ENCODE measurements at places on chromosomes 5 and 9.

DNA sequence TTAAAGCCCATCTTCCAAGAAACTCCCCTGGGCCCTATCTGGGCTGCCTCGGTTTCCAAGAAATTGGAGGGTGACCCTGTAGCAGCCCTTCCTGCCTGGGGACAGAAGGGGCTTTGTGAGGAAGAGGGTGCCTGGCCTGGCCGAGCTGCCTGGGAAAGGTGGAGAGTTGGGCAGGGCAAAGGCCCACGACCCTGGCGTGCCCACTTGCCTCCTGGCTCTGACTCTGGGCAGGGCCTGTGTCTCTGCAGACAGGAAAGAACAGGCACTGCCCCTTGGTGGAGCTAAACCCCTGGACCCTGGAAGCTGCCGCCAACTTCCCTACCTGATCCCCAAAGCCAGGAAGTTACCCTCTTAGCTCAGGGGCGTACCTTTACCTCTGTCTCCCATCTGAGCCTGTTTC, 149.3 kb downstream of the RGS3 start:
- DNase-seq = no peak

- no peak for DNase-seq
Observed at GRCh38 chr5:68922172-68922987, 171.4 kb upstream of the SLC30A5 start.

DNA sequence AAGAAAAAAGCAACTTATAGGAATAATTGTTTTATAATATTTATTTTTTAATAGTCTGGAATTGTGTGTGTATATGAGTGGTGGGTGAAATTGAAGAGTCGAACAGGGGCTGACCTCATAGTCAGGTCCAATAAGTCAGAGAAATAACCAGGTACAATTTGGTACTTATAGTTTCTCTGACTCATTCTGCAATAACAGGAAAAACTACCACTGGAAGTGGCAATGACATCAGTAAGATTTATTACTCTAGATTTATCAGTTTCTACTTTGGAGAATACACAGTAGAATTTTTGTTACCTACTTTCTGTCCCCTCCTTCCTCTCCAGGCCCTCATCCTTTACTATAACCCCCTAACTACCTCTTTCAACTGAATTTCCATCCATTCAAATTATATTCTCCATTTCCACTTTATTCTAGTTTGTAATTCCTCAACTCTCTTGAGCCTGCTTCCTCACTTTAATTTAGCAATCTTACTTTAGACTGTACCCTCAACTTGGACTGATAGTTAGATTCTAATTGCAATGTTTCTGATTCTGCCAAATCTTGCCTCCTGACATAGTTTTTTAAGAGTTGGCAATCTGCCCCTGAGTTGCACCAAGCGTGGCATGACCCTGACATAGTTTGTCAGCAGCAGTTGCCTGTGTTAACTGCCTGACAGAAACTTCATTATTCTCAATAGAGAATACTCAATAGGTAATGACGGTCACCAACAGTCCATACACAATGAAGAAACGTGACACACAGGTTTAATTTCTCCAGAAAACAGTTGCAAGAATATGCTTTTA, 475.3 kb upstream of the RIOK2 start:
- no peak for DNase-seq

DNA sequence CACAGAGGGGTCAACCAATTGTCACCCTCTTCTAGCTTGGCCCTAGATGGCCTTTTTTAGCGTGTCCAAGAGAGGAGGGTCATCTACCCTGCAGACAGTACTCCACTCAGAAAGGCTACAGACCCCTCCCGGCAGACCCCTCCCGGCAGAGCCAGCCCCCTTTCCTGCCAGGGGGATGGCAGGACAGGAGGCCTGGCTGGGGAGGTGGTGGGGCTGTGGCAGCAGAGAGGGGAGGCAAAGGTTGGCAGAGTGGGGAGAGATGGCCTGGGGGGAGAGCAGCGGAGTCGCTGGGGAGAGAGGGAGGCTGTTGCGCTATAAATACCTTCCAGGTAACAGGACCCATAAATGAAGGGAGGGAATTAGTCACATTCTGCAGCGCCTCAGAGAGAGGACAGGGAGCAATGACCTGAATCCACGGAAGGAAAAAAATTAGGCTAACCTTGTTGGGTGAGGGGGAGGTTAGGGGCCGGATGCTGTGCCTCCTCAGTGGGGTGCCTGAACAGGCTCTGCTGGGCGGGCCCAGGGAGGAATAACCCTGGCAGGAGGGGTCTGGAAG, 32.9 kb upstream of the PSD2 start:
- DNase-seq = no peak

GRCh38 chr9:81886665-81887064, 41.6 kb upstream of the SPATA31D4 start:
- DNase-seq = no peak

DNA sequence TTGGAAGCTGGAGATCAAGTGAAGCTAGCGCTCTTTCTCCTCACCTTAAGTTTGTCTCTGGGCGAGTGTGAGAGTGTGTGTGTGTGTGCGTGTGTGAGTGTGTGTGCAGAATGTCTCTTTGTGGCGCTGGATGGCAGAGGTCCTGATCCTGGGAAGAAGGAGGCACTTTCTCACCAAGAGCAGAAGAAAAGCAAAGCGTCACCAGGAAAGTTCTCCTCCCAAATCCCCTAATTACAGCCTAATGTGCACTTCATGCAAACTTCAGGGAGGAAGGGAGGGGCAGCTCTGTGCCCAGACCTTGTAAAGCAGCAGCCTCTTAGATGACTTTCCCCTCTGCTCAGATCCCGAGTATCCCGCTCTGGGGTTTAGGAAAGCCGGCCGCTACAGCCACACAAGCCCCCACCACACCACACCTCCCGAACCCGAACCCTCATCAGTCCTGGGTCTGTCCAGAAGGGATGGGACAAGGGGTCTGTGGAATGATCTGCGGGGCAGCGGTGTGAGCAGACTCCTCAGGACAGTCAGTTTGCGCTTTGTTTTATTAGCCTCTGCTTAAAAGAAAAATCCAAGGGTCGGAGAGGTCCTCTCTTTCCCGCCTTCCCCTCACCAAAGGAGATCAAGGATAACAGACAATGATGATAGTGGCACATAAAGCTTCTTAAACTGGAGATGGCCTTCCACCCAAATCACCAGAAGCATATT, at the start of gene HAPLN1:
Gene HAPLN1 (minus strand): TSS at position 20 of the 702 bp plus-strand sequence. CDS start 47,332 bp downstream, outside the sequence.
- DNase-seq = peak; percentile 6

- no peak for DNase-seq
Observed at GRCh38 chr9:76415154-76415553, 20.9 kb upstream of the RFK start.

GRCh38 chr9:84137968-84138367, 157.4 kb downstream of the RMI1 start:
- DNase-seq = no peak

- DNase-seq = no peak
Observed at GRCh38 chr5:90356622-90357021, 52.9 kb downstream of the CETN3 start.

DNA sequence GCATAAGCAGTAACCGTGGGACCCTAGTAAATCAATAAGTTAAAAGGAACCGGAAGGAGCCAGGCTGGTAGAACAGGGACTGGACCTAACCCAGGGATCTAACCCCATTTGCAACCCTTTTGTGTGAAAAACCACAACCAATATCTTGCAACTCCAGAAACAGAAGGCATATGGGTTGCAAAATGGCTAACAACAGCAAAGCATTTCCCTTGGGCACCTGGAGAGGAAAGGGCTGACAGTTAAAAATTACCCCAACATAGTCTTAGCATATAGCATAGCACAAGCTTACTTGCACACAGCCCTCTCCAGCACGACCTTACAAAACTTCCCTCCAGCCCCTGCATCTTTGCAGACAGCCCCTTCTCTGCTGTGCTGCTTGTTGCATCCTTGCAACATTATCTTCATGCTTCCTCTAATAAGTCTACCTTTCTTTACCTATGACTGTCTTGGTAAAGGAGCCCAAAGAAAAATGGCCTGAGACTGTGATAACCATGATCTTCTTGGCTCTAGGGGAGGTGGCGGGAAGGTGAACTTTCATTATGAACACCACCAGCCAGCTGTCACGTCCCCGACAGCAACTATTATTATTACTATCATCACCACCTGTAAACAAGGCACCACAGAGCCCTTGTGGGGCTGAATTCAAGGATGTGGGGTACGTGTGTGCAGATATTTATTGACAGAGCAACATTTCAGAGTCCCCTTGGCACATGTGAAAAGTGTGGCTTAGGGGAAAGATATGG, 49.8 kb downstream of the PRRC1 start:
- DNase-seq = no peak

Data from neural crest cell (in vitro differentiated cells).